Adipocyte (in vitro differentiated cells): ENCODE measurements at places on chromosomes 16 and 17.

DNA sequence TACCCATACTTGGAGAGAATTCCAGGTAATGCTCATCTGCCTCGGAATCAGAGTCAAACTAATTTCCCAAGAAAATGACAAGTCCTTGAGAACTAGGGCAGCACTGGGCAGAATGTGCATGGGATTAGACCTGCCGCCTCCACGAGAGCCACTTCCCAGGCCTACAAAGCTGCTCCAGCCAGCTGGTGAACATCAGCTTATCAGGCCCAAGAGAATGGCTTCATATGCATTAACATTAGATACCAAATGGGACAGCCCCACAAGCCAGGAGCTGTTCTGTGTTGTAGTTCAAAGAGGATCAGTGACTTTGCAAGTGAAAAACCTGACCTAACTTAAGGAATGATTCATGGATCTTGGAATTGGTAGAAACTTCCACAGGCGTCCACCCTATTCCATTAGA is 203.3 kb downstream of the CYLD start:
- no peak for DNase-seq

GRCh38 chr16:67445441-67445912 is 14.6 kb downstream of the HSD11B2 start:
- DNase-seq, result no peak

DNA sequence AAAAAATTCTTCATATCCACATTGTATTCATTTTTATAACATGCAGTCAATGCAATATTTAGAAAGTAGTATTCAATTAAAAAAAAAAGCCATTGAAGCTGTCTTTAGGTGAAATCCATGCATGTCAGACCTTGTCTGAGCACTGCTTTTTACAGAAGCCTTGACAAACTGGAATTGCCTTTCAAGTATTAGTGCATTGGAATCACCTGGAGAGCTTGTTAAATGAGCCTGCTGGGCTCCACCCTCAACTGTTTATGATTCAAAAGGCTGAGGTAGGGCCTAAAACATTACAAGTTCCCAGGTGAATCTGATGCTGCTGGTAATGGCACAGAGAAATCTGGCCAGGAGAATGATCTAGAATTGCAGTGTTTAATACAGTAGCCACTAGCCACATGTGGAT is 85.8 kb downstream of the HIC1 start:
- no peak for DNase-seq

DNA sequence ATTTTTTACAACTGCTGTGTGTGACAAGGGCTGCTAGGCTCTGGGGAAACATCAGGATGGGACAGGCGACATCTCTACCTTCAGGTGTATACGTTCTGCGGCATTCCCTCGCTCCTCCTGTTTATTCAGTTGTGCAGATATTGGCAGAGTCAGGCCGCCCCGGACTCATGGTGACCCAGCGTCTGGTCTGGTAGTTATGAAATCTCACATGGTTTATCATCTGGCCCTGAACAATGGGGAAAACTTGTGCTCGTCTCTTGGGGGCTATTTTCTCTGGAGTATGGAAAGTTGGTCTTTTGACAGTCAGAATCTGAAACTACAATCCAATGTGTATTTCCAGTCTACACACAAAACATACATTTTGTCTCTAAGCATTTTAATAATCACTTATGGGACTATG is 3.3 kb downstream of the MARCHF10 start:
- peak; percentile 67 for DNase-seq

- DNase-seq, result no peak
These were observed 241.0 kb downstream of the XYLT1 start for GRCh38 chr16:17229766-17230165.

GRCh38 chr17:77441940-77442339 is 301.2 kb downstream of the SEC14L1 start:
- DNase-seq, result no peak

- DNase-seq, result no peak
These were observed 19.3 kb upstream of the SLFN13 start for GRCh38 chr17:35467824-35468223.

- DNase-seq, result peak; percentile 15
These were observed 167.1 kb downstream of the HAPSTR1 start for GRCh38 chr16:9258423-9259051.

GRCh38 chr17:50518384-50519023 is 10.3 kb downstream of the MYCBPAP start:
- no peak for DNase-seq
